Activated CD4-positive, alpha-beta T cell treated with anti-CD3 and anti-CD28 coated beads, Interleukin-10, Interleukin-2, amounts not matched to agents 100 ng/mL and 50 ng/mL, durations not matched to agents 16 hours and 8 hours (primary cell): ENCODE measurements at places on chromosomes 7 and 10.

DNA sequence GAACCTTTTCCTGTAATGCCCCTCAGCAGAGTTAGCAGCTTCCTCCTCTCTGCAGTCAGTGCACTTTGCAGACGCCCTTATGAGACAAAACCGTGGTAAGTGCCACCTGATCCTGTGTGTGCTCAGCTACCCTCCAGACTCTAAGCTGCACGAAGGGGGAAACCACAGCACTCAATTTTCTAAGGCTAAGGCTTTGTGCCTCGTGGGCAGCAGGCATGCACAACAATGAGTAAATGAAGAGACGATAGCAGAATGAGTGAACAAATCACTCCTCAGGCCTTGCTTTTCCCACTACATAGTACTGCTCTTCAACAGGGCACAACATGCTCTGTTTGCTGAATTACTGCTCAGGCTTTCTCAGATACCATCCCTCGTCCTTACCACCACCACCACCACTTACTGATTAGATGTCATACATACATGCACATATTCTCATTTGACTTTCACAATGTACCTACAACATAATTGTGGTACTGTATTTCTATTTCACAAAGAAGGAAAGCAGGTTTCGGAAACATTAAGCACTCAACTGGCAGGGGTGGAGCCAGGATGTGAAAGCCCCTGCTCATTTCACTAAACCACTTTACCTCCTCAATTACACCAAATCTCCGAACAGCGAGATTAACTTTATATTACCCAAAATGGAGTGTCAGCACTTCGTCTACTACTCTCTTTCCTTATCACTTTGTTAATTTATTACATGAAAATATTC is 85.4 kb downstream of the ICA1 start:
- peak; percentile 90 for DNase-seq

- no peak for DNase-seq
Measured at GRCh38 chr7:55189146-55189766, 170.4 kb downstream of the EGFR start.

- no peak for DNase-seq
Measured at GRCh38 chr7:117803476-117803875, 69.8 kb downstream of the CTTNBP2 start.

DNA sequence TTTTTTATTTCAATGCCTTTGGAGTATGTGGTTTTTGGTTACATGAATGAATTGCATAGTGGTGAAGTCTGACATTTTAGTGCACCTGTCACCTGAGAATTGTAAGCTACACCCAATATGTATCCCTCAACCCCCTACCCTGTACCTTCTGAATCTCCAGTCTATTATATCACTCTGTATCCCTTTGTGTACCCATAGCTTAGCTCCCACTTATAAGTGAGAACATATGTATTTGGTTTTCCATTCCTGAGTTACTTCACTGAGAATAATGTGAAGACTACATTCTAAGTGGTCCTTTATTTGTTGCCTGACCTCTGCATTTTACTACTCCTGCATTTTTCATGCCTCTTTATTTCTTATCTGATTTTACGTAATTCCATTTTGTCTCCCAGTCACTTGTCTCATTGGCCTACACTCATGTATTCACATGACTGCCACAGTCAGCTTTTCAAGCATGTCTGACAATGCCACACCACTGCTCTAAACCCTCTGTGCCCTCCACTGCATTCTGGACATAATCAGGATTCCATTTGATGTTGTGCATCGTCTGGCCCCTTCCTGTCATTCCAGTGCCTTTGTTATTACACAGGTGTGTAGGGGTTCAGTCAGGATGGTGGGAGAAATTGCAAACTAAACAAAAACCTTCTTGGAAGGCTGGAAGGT is 1325.5 kb downstream of the XPNPEP1 start:
- no peak for DNase-seq

DNA sequence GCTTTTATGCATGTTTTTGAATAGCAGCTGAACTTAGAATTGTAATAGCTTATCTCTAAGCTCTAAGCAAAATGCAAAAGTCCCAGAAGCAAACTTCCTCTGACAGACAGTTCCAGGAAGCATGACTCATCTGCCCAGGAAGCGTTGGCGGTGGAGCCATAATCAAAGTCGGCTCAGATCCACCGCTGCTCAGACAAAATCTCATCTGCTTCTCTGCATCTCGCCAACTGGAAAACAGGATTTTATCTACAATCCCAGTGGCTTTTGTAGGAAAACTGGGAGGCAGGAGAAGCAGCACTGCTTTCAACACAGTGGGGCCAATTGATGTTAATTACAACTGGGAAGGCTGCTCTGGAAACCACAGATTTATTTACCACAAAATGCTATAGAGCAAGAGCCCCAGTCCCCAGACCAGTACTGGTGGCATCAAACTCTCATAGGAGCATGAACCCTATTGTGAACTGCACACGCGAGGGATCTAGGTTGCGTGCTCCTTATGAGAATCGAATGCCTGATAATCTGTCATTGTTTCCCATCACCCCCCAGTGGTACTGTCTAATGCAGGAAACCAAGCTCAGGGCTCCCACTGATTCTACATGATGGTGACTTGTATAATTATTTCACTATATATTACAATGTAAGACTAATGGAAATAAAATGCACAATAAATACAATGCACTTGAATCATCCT is 99.9 kb downstream of the CUBN start:
- DNase-seq: peak; percentile 90

DNA sequence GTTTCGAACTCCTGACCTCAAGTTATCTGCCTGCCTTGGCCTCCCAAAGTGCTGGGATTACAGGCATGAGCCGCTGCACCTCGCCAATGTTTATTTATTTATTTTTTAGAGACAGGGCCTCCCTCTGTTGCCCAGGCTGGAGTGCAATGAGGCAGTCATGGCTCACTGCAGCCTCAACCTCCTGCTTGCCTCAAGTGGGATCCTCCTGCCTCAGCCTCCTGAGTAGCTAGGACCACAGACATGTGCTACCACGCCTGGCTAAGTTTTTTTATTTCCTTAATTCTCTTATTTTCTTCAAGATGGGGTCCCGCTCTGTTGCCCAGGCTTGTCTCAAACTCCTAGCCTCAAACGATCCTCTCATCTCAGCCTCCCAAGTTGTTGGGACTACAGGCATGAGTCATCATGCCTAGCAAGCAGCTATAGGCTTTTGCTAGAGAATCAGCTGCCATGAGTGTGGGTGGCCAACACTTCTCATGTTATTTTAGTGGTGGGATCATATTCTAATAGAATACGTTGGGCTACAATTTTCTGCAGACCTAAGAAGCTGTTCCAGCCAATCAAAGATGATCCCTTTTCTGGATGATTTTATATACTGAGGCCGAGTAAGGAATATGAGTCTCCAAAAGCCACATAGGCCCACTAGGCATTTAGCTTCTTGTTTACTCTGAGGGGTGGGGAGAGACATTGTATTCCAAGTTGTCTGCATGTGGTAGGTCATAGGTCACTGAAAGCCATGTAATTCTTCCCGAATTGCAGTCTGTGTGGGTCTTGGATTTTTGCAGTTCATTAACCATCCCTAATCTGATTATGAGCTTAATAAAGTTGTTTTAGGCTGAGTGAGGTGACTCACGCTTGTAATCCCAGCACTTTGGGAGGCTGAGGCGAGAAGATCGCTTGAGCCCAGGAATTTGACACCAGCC is 7.6 kb upstream of the TMEM248 start:
- DNase-seq: no peak

DNA sequence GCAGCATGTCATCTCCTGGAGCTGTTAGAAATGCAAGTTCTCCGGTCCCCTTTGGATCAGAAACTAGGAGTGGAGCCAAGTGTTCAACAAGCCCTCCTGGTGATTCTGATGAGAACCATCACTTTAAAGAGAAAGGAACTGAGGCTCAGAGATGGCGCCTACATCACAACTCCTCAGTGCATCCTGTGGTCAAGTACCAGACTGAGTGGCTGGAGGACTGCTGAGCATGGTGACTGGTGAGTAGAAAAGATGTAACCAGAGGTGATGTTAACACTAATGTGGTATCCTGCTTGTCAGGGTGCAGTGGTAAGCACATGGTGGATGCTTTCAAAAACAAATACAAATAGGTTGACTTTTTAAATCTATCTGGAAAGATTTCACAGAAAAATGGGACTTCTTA is 3.5 kb upstream of the OIT3 start:
- DNase-seq: peak; percentile 4

GRCh38 chr10:30359373-30360206 is 10.5 kb upstream of the MTPAP start:
- peak; percentile 77 for DNase-seq

GRCh38 chr7:155962191-155962967 is 150.1 kb upstream of the SHH start:
- DNase-seq: peak; percentile 87

DNA sequence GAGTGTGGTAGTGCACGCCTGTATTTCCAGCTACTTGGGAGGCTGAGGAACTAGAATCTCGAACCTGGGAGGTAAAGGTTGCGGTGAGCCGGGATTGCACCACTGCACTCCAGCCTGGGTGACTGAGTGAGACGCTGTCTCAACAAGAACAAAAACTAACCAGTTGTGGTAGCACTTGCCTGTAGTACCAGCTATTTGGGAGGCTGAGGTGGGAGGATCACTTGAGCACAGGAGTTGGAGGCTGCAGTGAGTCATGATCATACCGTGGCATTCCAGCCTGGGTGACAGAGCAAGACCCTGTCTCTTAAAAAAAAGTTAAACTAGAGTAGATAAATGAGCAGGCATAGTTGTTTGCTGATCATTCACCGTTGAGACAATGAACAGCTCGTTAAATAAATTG is 48.9 kb downstream of the CUX1 start:
- DNase-seq: no peak

DNA sequence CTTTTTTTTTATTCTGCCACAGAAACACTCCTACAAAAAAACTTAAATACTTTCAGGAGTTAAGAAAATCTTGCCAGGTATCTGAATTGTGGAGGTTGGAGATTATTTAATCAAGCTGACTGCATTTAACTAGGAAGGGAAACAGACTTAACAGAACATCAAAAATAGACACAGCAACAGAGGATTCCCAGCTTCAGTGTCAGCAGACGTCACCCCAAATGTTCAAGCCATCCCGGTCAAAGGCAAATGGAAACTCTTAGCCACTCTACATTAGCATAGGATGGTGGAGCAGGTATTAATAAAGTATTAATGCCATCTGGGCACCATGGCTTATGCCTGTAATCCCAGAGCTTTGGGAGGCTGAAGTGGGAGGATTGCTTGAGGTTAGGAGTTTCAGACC is 139.7 kb upstream of the SVIL start:
- DNase-seq: no peak

DNA sequence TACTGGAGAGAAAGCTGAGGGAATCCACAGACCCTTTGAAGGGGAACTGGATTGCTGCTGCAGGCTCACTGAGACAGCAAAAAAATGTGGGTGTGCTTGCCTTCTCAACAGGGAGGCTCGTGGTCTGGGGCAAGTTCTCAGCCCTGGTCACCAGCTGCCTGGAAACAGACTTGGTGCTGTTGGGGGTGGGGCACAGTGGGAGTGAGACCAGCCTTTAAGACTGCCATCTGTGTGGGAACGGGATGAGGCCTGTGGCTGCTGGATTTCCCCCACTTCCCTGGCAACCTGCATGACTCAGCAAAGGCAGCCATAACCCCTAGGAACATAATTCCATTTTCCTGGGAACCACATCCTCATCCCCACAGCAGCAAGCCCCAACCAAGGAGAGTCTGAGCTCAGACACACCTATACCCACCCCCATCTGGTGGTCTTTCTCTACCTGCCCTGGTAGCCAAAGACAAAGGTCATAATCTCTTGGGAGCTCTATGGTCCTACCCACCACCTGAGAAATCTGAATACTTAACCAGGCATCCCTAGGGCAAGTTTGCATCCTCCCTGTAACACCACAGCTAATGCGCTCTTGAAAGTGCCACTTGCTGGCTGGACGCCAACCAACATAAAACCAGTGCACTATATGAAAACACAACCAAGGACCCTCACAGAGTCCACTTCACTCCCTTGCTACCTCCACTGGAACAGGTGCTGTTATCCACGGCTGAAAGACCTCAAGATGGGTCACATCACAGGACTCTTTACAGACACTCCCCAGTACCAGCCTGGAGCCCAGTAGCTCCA is 45.0 kb upstream of the TFEC start:
- no peak for DNase-seq

DNA sequence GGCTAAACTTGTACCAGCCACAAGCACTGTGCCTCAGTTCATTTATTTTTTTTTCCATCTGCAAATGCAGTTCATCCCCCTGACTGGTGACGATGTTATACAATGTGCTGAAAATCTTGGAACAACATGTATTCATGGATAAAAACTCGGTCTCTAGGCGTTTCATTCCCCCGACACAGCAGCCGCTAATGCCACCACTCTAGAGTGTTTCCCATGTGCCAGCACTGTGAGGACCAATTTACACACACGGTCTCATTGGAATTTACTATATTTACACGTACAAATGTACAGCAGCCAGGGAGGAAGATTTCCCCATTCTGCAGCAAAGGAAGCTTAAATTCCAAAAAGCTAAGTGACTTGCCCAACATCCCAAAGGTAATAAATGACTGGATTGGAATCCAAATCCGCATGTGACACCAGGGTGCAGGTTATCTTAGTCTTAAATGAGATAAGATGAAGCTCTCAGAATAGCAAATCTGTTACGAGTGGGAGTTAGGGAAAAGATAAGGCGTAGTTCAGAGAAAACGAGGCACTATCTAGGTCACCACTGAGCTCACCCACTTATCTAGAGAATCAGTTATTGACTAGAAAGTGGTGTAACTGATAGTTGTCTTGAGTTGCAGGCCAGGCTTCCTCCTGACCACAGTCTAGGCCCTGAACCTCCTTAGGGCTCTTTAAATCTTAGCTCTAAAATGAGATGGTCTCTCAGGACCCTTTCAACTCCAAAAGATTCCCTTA is 36.7 kb downstream of the FAM107B start:
- DNase-seq: no peak

DNA sequence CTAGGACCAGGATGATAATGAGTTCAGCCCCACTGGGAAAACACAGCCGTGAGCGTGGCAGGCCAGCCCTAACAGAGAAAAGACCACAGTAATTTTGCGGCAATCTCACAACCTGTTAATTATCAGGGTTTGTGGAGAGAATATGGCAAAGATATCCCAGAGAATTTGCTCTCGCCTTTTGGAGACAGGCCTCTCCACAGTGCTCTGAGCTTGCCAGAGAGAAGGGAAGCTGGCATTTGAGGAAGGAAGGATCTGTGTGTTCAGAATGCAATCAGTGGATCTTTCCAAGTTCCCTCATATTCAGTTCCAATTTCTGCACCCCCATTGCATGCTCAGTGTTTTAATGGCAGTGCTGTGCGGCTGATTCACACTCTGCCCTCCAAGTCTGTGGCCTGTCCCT is 60.2 kb downstream of the PLPP4 start:
- no peak for DNase-seq
